ENCODE measurements at places on chromosomes 5 and 9. TPM values are rescaled to one million over a fixed set of nuclear protein-coding genes. Genes with fewer than 3 reads are reported as not detected.

GRCh38 chr9:2269778-2270177 lies 254.6 kb downstream of the SMARCA2 start:
- H3K4me3 ChIP-seq, result no peak overlapping the region
- H3K27me3 ChIP-seq, result peaks cover 13% of the 10 kb centered on the region
- no peaks in the 10 kb centered on the region for H3K4me1 ChIP-seq
- H3K36me3 ChIP-seq, result no peaks in the 10 kb centered on the region
- no peak for DNase-seq
- H3K27ac ChIP-seq, result no peak overlapping the region

The SGTB gene
- total RNA-seq, result 1.1 TPM

DNA sequence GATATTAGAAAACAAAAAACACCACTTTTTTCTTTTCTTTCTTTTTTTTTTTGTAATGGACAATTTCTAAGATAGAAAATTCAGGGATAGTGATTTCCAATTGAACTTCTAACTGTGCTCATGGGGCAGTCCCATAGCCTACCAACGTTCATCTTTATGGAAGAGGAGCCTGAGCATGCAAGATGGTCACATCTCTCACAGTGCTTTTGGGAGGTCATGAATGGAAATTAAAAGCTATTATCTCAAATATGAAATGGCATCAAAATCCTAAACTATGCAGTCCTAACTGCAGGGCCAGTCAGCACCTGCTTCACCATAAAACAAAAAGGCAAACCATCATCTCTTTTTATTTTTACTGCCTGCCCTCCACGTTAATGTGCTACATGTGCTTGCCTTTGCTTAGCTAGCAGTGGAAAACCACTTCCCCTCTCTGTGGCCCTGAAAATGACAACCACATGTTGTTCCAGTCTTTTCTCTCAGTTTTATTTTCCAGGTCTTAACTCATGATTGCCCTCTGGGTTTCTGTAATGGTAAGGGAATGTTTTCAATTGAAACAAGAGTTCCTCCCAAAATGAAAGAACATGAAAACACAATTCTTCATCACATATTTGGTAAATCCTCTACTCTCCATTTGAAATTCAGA lies 16.7 kb downstream of the IFNB1 start:
- no peak for DNase-seq
- H3K27me3 ChIP-seq, result no peaks in the 10 kb centered on the region
- no peak overlapping the region for H3K27ac ChIP-seq
- H3K4me1 ChIP-seq, result no peaks in the 10 kb centered on the region
- no peak overlapping the region for H3K4me3 ChIP-seq

DNA sequence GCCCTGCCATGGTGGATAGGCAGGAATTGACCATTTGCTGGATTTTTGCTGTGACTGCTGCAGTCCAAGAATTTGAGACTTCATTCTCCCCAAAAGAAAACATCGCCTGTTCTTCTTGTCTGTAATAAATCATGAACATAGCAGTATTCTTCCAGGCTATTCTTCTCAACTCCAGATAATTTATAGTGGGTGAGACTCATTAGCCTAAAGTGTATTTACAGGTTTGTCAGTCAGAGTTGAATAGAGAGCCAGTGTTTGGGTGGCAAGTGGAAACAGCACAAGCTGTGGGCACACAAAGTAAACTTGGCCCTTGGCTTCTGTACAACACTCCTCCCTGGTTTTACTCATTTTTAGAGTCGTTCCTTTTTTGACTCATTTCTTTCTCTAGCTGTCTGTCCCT lies 128.2 kb upstream of the VCAN start:
- H3K27me3 ChIP-seq, result no peaks in the 10 kb centered on the region
- no peak for DNase-seq
- H3K36me3 ChIP-seq, result 0 out of 2 replicates have a peak, but pooled peaks cover 3% of the 10 kb centered on the region
- no peaks in the 10 kb centered on the region for H3K4me1 ChIP-seq
- H3K27ac ChIP-seq, result no peak overlapping the region
- no peak overlapping the region for H3K4me3 ChIP-seq

The CCDC192 gene
- total RNA-seq, result not detected

- H3K27me3 ChIP-seq, result no peaks in the 10 kb centered on the region
- no peaks in the 10 kb centered on the region for H3K36me3 ChIP-seq
- peaks cover 11% of the 10 kb centered on the region for H3K4me1 ChIP-seq
Measured at GRCh38 chr9:134630861-134631260, 10.7 kb upstream of the COL5A1 start.

DNA sequence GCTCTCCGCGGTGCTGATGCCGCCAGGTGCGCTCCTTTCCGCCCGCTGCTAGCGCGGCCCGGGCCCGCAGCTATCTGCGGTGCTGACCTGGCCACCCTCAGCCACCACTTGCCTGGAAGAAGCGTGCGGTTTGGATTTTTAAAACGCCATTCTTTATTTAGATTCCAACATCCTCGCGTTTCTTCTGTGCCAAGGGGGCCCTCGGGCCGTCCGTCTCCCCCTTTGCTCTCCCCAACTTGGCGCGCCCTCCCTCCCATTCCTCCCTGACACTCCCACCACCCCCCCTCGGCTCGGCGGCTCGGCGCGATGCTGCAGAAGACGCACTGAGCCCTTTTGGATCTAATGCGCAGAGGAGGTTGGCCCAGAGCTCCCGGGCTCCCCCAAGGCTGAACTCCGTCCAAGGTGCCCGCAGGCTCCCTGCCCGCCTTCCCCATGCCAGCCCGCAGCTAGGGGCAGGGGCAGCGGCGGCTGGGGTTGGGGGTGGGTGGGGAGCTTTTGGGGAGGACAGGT lies at the start of gene BARHL1:
BARHL1 (plus strand) TSS at position 331 of the 510 bp plus-strand sequence. CDS start 192 bp downstream, outside the sequence.
- no peaks in the 10 kb centered on the region for H3K27me3 ChIP-seq
- no peak within 1 kb of the TSS for H3K27ac ChIP-seq
- no peaks in the 10 kb centered on the region for H3K36me3 ChIP-seq

DNA sequence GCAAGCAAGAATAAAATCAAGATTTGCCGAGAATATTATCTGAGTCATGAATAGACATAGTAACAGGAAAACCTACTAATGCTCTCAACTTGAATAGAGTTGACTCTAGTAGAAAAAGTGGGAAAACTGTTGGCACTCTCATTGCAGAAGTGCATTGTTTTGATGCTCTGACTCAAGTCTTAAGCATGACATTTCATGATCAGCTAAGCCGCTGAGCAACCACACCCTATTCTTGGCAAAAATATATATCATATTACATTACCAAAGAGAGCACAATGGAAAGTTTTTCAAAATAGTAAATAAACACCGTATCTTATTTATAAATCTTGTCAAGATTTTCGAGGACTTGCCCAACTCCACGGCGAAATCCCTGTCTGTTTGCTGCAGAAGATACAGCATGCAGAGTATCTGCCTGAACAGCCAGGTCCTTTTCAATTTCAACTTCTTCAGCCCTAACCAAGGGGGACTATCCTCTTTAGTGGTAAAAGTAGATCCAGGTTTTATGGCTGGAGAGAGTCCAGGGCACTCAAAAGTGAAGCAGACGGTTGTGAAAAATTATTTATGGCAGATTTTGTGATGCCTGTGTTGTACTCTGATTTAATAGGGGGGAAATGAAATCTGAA lies 13.9 kb upstream of the ADAMTSL1 start:
- H3K27me3 ChIP-seq, result no peaks in the 10 kb centered on the region
- no peaks in the 10 kb centered on the region for H3K36me3 ChIP-seq
- peaks cover 60% of the 10 kb centered on the region for H3K4me1 ChIP-seq

GRCh38 chr9:72038408-72038807 lies 22.0 kb downstream of the C9orf57 start:
- H3K4me1 ChIP-seq, result peaks cover 8% of the 10 kb centered on the region
- no peak for DNase-seq
- no peaks in the 10 kb centered on the region for H3K36me3 ChIP-seq
- H3K4me3 ChIP-seq, result no peak overlapping the region
- no peaks in the 10 kb centered on the region for H3K27me3 ChIP-seq
- H3K27ac ChIP-seq, result no peak overlapping the region

- peaks cover 18% of the 10 kb centered on the region for H3K4me1 ChIP-seq
- no peaks in the 10 kb centered on the region for H3K36me3 ChIP-seq
- peak overlapping the region; percentile 71 for H3K27ac ChIP-seq
- H3K4me3 ChIP-seq, result peak overlapping the region; percentile 67
Measured at GRCh38 chr9:89605465-89606048, 745 bp downstream of the GADD45G start.

The SLC6A3 gene
- not detected for total RNA-seq

The SUSD1 gene
- total RNA-seq, result 7.4 TPM

DNA sequence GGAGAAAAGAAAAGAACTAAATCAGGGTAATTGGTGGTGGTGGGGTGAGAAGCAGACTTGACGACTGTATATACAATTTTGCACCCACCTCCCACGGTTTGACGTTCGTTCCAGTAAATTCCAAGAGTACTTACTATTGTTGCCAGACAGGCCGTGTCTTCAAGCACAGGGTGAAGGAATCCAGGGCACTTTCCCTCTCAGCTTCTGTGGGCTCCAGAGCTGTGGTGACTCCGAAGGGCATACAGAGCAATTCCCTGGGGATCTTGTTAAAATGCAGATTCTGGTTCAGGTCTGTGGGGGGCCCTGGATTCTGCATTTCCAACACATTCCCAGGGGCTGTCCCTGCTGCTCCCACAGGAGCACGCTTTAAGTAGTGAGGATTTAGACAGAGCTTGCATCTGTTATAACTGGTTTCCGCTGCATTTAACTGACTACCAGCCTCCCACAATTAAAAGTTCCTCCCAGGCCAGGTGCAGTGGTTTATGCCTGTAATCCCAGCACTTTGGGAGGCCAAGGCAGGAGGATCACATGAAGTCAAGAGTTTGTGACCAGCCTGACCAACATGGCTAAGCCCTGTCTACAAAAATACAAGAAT lies 49.3 kb upstream of the FANCC start:
- no peak overlapping the region for H3K4me3 ChIP-seq
- H3K27me3 ChIP-seq, result no peaks in the 10 kb centered on the region
- H3K36me3 ChIP-seq, result no peaks in the 10 kb centered on the region
- H3K27ac ChIP-seq, result no peak overlapping the region

The ARL14EPL gene
- total RNA-seq, result not detected

The ORM2 gene
- not detected for total RNA-seq

The SLC36A2 gene
- not detected for total RNA-seq

- H3K27me3 ChIP-seq, result no peaks in the 10 kb centered on the region
- H3K4me1 ChIP-seq, result no peaks in the 10 kb centered on the region
- no peak for DNase-seq
- H3K4me3 ChIP-seq, result no peak overlapping the region
- no peak overlapping the region for H3K27ac ChIP-seq
Measured at GRCh38 chr5:131373265-131373664, 109.4 kb downstream of the CDC42SE2 start.

DNA sequence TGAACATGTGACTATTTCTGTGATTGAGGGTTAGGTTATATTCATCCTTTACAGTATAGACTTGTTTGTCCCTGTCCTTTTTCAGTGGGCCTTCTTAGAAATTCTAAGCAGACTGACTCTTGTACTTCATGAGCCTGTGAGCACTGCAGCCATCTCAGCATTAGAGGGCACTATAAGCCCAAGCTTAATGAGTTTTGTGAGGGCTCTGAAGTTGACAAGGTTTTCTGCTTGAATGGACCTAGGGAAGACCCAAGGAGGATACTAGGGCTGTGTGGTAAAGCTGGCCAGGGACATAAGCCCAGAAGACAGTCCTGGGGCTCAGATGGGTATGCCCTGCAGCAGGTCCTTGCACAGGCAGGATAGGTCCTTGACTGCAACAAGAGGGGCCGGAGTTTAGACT lies 126.5 kb downstream of the MRPS30 start:
- H3K4me3 ChIP-seq, result no peak overlapping the region
- DNase-seq, result peak; percentile 42
- H3K4me1 ChIP-seq, result peaks cover 17% of the 10 kb centered on the region
- no peaks in the 10 kb centered on the region for H3K27me3 ChIP-seq
- H3K27ac ChIP-seq, result no peak overlapping the region

GRCh38 chr9:137733429-137733828 lies 114.6 kb downstream of the EHMT1 start:
- peaks cover 32% of the 10 kb centered on the region for H3K36me3 ChIP-seq
- no peak overlapping the region for H3K4me3 ChIP-seq
- no peak overlapping the region for H3K27ac ChIP-seq
- DNase-seq, result no peak
- H3K27me3 ChIP-seq, result no peaks in the 10 kb centered on the region

The GLRX gene
- total RNA-seq, result 27.4 TPM

The OBP2A gene
- total RNA-seq, result not detected

DNA sequence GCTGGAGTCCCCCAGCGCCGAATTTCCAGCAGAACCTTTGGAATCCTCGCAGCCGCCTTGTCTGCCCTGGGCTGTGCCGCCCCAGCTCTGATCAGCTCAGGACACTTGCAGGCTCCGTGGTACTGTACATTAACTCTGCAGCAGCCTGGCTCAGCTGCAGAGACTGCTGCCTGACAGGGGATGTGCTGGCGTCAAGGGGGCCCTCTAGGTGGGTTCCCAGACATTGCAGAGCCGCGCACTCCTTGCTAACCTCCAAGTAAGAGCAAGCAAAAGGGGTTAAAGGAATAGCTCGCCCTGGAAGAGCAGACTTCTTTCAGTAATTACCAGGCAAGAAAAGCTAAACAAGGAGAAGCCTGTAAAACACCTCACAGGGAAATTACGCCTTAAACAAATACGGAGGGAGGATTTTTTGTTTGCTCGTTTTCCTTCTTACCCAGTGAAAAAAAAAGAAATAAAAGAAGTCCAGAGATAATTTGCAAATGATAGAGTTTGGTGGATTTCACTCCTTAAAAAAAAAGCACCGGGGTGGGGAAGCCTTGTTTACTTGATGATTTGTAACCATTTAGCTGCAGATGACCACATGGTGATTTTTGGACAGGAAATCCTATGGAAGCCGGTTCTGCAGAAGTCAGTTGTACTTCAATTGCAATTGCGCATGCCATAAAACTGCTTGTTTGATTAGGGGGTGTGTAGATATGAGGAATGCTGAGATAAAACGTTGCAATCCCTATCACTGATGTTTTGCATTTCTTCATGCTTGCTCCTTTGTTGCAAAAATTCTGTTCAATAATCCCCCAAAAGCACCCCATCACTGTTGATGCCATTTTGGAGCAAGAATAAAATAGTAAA lies 305.8 kb downstream of the PDE4D start:
- H3K27me3 ChIP-seq, result no peaks in the 10 kb centered on the region
- no peaks in the 10 kb centered on the region for H3K36me3 ChIP-seq
- peaks cover 33% of the 10 kb centered on the region for H3K4me1 ChIP-seq
- peak overlapping the region; percentile 63 for H3K4me3 ChIP-seq

The AJM1 gene
- 1.4 TPM for total RNA-seq

The ARHGEF37 gene
- 5.2 TPM for total RNA-seq

DNA sequence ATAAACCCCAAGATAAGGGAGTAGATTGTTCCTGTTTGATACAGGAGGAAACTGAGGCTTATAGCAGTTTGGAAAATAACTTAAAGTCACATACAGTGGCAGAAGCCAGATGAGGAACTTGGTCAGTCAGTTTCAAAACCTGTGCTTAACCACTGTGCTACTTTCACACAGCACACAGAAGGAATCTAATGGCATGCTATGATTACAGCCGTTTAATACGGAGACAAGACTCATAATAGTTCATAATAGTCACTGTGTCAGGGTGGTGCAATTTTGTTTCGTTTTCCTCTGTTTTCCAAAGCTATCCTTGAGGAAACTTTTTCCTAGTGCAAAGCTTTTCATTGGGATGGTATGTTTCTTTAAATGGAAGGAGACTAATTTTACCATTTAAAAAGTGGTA lies 112.3 kb downstream of the GCNT1 start:
- no peak for DNase-seq
- H3K27me3 ChIP-seq, result peaks cover 12% of the 10 kb centered on the region
- H3K36me3 ChIP-seq, result no peaks in the 10 kb centered on the region
- no peak overlapping the region for H3K27ac ChIP-seq

The BTNL3 gene
- total RNA-seq, result not detected
